ENCODE measurements at places on chromosomes 7 and 10. TPM values are rescaled to one million over a fixed set of nuclear protein-coding genes. Genes with fewer than 3 reads are reported as not detected.

The MORN4 gene
- total RNA-seq, result 3.9 TPM

DNA sequence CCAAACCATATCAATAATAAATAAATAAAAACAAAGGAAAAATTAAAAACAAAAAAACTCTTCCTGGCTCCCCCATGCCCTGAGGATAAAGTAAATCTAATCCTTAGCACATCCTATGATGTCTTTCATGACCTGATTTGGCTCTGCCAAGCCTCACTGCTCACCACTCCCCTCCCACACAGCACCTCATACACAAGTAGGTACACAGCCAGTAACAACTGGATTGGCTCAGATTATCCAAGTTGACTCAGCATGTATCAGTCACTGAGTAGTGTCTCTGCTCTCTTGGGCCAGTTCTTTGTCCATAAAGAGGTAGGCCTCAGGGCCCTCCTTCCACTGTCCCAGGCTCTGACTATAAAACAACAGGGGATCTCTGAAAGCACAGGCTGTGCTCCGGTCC, 99.6 kb downstream of the STRA8 start:
- DNase-seq, result no peak

- no peak for DNase-seq
These were observed 59.8 kb downstream of the LHPP start for GRCh38 chr10:124521429-124521871.

- DNase-seq, result no peak
These were observed 3.1 kb upstream of the KIAA1217 start for GRCh38 chr10:24205821-24206220.

DNA sequence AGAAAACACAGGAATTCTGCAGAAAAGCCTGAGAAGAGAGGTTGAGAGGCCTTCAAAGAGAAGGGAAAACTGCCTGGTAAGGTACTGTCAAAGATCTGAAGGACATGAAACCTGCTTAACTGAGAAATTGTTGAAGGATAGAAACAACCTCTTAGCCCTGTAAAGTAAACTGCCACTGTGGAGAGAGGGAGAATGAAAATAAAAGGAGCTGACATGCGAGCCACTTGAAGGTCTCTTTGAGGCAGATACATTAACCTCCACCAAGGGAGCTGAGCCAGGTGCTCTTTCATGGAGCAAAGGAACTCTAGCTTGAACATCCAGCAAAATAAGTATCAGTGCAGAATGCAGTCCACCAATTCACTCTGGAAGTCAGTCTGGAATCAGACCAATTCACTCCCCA, 108.8 kb upstream of the FEZF1 start:
- DNase-seq, result no peak

GRCh38 chr7:41383596-41383995, 319.3 kb downstream of the INHBA start:
- DNase-seq, result no peak

The ZNF503 gene
- total RNA-seq, result 22.0 TPM

The MSS51 gene
- 8.4 TPM for total RNA-seq

The SORCS1 gene
- total RNA-seq, result 0.10 TPM
